ENCODE measurements at places on chromosomes 3 and 15. TPM values are rescaled to one million over a fixed set of nuclear protein-coding genes. Genes with fewer than 3 reads are reported as not detected.

EPB42 gene
- total RNA-seq: not detected

DNA sequence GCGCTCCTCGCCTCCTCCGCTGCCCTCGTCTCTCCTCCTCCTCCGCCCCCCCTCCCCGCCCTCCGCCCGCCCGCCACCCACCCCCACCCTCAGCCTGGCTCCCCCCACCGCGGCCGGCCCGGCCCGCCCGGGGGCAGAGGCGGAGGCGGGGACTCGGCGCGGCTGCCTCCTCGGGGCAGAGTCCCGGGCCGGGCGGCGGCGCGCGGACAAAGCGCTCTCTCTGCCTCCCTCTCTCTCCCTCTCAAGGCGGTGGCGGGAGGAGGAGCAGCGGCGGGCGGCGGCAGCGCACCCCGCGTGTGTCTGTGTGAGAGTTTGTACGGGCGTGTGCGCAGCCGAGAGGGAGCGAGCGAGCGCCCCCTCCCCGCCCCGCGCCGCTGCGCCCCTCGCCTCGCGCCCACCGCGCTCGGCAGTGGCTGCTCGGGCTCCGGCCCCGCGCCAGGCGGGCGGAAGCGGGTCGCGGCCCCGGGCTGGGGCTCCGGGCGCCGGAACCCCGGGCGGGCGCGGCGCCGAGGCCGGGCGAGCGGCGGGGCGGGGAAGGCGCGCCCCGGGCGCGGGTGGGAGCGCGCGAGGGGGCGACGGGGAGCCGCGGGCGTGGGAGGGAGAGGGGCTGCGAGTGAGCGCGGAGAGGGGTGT is at the start of gene IGF2BP2:
TSS of gene IGF2BP2 (minus strand) at position 37 of the 633 bp plus-strand sequence. CDS start 82 bp downstream, outside the sequence.
- DNase-seq: peak; percentile 57

POPDC2 gene
- total RNA-seq: 1.5 TPM

DNA sequence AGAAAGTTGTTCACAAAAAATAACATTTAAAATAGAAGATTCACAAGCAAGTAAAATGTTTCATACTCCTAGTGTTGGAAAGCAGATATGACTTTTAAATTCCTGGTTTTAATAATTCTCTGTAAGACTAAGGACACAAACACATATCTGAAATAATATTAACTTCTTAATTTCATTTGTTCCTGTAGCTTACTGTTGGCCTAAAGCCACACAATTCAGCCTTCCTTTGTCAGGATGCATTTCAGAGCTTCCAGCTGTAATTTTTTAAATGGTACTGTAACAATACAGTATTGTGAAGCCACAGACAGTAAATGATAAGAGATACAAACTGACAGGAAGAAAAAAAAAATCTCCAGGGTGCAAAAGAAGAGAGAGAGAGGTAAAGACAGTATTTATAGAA is 84.2 kb downstream of the TMCC1 start:
- no peak for DNase-seq

- no peak for DNase-seq
Measured at GRCh38 chr3:100606894-100607512, 2.4 kb upstream of the ADGRG7 start.

- DNase-seq: no peak
Measured at GRCh38 chr3:13528217-13528867, 20.6 kb upstream of the FBLN2 start.

- no peak for DNase-seq
Measured at GRCh38 chr3:169579116-169579710, 84.3 kb downstream of the MECOM start.

DNA sequence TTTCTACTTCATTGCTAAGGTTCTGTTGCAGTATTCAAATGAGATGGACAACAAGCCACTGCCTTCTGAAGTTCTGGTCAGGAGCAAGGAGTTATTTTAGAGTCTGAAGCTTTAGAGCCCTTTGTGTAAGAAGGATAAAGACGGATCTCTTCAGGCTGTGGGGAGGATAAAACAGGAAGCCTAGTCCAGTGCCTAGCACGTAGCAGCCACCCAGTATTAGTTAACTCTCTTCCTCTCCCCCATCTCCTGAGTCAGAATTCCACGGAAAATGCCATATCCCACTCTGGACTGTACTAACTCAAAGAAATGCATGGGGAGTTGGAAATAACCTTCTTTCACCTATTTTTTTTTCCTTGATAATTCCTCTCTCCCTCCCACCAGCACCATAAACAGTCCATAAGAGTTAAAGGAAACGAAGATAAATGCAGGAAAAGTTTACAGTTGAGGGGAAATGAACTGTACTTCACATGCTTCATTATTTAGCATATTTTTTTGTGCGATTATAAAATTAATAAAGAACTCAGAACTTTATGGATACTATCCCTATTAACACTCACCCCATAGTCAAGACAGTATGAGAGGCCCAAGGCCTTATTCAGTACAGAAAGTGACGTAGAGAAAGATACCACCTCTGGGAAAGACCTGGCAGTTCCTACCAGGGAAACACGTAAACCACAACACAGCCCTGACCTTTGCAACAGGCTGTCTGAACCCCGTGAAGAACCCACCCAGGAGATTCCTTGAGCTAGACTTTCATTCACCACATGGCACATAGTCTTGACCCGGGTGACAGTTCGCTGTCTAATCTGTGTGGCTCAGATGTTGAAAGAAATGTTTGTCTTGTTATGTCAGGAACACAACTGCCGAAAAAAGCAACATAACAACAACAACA is 9.2 kb downstream of the IGF2BP2 start:
- no peak for DNase-seq

DNA sequence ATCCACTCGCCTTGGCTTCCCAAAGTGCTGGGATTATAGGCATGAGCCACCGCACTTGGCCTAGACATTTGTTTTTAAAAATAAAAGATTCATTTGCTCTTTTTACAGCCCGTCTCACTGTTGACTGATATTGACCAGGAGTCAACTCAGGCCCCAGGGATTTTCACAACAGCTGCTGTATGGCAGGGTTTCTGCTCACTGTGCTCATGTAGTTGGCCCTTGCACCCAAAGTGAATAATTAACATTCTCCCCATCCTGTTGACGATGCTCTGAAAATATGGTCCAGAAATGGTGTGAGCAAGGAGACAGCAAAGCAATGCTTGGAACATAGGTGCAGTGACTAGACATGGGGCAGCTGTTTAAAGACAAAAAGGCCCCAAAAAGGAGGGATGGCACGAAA is 2.9 kb upstream of the CCR5 start:
- DNase-seq: no peak

- DNase-seq: no peak
Measured at GRCh38 chr15:95196176-95196915, 965.0 kb downstream of the MCTP2 start.

- DNase-seq: no peak
Measured at GRCh38 chr3:148006508-148006907, 597.3 kb downstream of the ZIC1 start.

- DNase-seq: no peak
Measured at GRCh38 chr15:27850050-27850449, 249.1 kb downstream of the OCA2 start.

- DNase-seq: no peak
Measured at GRCh38 chr3:185843126-185843525, 18.3 kb upstream of the IGF2BP2 start.

DNA sequence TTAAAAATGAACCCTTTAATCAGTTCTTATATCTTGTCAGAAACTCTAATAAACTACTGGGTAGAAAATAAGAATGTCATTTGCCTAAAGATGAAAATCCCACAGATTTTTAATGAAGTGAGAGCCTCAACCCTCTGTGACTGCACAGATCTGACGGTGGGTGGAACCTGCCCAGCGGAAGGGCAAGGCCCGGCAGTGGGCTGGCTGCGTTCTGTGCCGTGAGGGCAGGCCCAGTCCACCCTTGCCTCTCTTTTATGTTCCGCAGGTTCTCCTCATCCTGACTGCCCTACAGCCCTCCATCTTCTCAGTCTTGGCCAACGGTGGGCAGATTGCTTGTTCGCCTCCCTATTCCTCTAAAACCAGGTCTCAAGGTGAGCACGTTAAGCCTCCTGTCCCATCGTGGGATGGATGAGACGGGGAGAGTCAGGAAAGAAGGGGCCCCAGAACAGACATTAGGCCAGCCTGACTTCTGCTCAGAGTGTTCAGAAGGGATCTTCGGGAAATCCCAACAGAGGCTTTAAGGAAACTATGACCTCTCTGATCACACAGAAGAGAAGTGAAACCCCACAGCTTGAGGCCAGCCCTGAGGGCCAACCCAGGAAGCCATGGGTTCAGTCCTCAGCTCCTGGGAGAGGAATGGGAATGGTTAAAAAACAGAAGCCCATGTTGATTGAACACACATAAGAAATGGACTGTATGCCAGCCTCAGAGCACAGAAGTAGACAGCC is 16.0 kb downstream of the SLC51A start:
- no peak for DNase-seq

DNA sequence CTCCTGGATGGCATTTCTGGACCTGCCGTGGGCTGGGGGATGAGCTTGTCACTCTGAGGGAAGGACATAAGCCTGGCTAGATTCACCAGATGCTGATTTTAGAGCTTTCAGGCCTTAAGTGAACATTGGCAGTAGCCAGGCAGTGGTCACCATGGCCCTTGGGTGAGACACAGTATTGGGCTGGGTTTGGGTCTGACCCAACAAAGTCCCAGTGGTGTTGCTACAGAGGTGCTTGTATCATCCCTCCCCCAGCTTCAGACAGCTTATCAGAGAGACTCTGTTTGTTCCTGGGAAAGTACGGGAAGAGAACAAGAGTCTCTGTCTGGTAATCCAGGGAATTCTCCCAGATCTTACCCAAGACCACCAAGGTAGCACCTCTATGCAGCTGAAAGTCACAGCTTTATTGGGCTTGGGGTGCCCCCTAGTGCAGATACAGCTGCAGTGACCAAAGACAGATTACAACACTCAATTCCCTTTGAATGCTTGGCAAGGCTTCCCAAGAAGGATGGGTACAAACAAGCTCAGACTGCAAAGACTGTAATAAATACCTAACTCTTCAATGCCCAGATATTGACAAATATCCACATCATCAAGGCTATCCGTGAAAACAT is 9.8 kb upstream of the RUVBL1 start:
- DNase-seq: peak; percentile 46

GRCh38 chr3:50567386-50568167 is at the start of gene C3orf18:
TSS of gene C3orf18 (minus strand) at chr3:50567747. CDS start at chr3:50565699, 2,048 bp downstream.
- DNase-seq: peak; percentile 96

C3orf18 gene
- 3.1 TPM for total RNA-seq

CNTN3 gene
- not detected for total RNA-seq

DNA sequence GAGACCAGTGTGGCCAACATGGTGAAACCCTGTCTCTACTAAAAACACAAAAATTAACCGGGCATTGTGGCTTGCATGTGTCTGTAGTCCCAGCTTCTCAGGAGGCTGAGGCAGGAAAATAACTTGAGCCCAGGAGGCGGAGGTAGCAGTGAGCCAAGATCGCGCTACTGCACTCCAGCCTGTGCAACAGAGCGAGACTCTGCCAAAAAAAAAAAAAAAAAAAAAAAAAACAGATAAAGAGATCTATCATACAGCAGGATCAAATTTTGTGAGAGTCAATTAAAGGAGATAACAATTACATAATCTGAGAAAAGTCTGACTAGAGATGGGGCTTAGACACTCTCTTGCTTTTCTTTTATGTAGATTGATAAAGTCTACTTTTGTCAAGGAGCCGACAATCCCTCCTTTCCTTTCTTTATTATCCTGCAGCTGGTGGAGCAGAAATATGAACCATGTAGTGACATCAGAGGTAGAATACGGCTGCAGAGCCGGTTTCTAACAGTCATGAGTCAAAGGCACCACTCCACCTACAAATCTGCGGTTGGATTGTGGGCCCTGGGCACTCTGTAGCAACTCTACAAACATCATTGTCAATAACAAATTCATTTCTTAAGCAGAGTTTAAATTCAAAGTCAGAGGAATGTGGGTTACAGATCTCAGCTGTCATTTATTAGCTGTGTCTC is 9.0 kb downstream of the C2CD4A start:
- DNase-seq: no peak

DUOX1 gene
- 0.17 TPM for total RNA-seq
